ENCODE measurements at places on chromosomes 3 and 15.

GRCh38 chr3:131543714-131544113, 40.9 kb upstream of the MRPL3 start:
- DNase-seq, result peak; percentile 22

DNA sequence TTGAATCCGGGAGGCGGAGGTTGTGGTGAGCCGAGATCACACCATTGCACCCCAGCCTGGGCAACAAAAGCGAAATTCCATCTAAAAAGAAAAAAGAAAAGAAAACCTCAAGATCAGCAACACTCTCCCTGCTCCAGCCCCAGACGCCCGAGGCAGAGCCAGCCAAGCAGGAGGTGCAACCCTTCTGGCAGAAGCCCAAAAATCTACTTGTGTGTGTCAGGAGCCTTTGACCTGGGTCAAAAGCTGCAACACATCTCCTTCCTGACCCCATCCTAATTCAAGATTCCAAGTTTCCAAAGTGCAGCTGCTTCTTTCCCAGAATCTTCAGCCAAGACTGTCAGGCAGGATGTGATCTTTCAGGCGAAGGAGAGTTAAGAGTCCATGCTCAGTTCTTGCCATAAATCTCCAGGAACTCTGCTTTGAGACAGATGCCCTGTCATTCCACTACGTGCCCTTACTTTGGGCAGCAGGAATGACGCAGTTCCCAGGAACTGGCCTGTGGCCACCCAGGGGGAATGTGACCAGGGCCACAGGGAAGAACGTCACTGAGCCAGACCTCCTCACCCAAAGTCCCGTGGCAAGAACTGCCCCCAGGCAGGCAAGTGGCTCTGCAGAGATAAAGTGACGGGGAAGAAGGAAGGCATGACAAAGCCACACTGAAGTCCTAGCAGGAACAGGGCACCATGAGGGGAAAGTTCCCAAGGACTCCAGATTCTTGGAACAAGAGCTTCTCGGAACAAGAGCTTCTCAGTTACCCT, 39.4 kb downstream of the SH3BP5 start:
- DNase-seq, result no peak

GRCh38 chr15:23912191-23912590, 225.1 kb upstream of the NDN start:
- DNase-seq, result no peak

GRCh38 chr3:67423722-67424121, 230.7 kb downstream of the SUCLG2 start:
- DNase-seq, result no peak

- no peak for DNase-seq
Observed at GRCh38 chr15:81291916-81292522, 31.9 kb downstream of the STARD5 start.

- DNase-seq, result peak; percentile 23
Observed at GRCh38 chr3:53350652-53351051, 3.3 kb upstream of the DCP1A start.

DNA sequence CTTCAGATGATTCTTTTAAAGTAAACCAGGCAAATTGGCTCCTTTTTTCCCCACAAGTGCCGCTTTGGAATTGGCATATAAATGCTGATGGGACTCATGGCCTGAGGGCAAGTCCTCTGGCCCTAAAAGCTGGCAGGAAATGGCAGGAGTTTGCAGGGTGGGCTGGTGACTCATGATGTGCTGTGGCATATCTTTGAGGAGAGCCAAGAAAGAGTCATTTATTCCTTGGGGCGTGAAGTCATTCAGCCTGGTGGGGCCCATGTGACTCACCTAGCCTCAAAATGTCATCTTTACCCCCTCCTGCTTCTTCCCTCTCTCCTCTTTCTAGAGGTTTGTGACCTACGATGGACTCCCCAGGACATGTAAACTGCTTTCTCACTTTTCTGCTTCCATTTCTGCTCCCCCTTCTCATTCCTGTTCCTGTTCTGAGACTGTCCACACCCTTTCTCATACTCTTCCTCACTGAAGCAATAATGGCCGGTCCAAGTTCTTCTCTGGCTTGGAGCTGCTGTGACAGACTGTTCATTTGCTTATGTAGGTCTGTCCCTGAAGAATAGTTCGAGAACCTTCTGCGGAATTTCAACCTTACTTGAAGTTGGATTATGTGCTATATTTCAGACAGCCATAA, 326.1 kb downstream of the SATB1 start:
- no peak for DNase-seq

DNA sequence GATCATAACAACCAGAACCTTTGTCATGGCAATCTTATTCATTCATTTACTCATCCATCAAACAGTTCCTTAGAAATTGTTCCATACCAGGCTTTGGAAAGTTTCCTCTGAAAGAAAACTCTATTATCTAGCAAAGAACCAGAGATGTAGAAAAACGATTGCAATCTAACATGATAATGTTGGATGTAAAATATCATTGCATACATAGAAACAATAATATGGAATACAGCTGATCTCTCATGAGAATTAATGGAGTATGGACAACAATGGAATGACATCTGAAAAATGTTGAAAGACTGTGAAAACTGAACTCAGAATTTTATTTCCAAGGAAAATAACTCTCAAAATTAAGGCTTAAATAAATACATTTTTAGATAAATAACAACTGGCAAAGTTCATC, 665.4 kb downstream of the NLGN1 start:
- DNase-seq, result no peak

GRCh38 chr3:46897031-46897430, 19.5 kb downstream of the PTH1R start:
- DNase-seq, result no peak

- no peak for DNase-seq
Observed at GRCh38 chr3:146732325-146732724, 127.2 kb upstream of the PLSCR5 start.

GRCh38 chr3:193773266-193774220, 180.5 kb downstream of the OPA1 start:
- DNase-seq, result no peak

GRCh38 chr3:170038434-170039110, 777 bp downstream of the GPR160 start:
- DNase-seq, result no peak

GRCh38 chr3:66312039-66312438, 91.2 kb downstream of the SLC25A26 start:
- no peak for DNase-seq

GRCh38 chr3:73215281-73215680, 153.8 kb downstream of the EBLN2 start:
- DNase-seq, result no peak

GRCh38 chr15:43911235-43911781, 84.5 kb downstream of the WDR76 start:
- DNase-seq, result no peak

GRCh38 chr15:67833710-67834511, 5.9 kb downstream of the RNU6-1 start:
- DNase-seq, result no peak

DNA sequence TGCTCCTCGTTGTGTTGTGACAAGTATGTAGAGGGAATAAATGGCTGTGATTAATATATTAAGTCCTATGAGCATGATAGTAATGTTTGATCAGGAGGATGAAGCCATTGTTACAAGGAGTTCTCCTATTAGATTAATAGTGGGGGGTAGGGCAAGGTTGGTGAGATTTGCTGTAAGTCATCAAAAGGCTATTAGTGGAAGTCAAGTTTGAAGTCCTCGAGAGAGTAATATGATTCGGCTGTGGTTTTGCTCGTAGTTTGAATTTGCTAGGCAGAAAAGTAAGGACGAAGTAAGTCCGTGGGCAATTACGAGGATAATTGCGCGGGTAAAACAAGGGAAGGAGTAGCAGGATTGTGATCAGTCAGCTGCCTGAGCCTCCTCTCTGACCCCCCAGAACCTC, 26.0 kb upstream of the BUB1B start:
- no peak for DNase-seq

DNA sequence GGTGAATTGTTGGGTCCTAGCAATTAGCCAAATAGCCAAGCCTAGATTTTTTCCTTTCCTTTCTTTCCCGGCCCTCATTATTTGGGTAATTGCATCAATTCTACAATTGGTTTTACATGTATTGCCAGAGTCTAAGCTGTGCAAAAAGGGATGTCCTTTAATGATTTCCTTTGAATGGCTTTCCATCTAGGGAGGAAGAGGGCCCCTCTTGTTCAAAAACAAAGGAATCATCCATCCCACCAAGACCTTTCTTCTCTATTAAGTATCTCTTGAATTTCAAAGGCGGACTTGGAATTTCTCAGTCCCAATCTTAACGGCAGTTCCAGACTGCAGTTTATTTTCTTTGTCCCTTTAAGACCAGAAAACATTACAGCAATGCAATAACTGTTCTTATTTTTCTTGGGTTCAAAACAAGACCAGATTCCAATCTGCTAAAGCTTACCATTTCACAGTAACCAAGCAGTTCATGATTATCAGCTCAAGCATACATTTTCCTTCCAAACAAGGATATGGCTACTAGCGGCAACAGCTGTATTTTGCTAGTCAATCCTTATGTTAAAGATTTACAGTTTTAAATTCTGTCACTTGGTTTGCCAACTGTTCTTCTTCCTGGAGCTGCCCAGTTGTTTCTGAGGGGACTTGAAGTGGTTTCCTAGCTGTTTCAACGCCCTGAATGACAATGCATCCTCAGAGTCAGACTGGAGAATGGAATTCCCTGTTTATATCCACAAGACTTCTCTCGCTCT, 91.4 kb upstream of the LRIG1 start:
- DNase-seq, result no peak

DNA sequence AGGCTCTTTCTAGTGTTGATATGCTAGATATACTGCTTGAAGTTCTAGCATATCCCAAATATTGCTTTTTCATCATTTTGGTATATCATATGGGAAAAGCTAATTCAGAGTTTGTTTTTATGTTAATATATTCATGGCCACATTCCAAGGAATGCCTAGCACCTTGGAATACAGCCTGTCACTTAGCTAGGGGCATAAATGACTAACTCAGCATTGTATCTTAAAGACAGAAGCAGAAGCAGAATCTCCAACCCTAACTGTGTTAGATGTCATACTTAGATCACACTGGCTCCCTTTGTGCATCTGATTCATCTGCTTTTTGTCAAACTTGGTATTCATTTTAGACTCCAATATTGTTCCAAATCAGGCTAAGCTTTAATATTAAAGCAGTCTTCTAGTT, 130.8 kb upstream of the TSPAN3 start:
- no peak for DNase-seq
